ENCODE measurements at places on chromosomes 3 and 15.

DNA sequence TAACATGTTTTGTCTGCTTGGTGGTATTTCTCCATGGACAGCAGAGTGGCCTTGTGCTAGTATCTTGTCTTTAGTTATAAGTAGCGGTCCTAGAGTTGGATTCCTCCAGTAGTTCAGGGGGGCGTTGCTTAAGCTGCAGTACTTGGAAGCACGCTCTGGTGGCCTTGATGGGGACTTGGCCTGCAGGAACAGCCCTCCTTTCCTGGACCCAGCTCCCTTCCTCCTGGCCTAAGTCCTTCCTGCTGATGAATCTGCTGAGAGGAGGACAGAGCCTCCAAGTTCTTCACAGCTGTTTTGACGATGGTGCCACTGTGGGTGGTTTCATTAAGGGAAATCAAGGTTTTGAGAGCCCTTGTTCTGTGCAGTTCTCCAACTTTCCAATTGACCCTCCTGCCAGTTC is 38.6 kb upstream of the SEC22A start:
- no peak for DNase-seq

- no peak for DNase-seq
Observed at GRCh38 chr3:40864146-40864782, 335.0 kb upstream of the CTNNB1 start.

DNA sequence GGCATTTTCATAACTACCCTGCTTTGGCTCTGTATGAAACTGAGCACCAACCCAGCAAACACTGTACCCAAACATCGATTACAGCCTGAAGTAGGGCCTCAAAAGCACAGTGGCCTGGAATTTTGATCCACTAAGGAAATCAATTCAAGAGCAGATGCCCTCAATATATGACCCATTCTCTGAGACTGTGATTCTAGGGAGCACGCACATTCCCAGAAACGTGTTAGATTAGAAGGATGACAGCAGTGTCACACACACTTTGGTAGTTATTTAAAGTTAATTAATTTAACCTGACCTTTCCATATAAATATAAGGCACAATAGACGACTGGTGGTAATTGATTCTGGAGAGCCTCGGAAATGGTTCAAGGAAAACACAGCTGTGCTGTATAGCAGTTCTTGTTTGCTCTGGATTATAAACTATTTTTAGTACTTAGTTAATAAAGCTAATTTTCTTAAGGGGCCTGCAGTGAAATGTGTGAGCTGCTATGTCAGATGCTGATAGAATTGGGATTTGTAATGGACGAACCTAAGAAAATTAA is 126.3 kb upstream of the ZNF385D start:
- no peak for DNase-seq

DNA sequence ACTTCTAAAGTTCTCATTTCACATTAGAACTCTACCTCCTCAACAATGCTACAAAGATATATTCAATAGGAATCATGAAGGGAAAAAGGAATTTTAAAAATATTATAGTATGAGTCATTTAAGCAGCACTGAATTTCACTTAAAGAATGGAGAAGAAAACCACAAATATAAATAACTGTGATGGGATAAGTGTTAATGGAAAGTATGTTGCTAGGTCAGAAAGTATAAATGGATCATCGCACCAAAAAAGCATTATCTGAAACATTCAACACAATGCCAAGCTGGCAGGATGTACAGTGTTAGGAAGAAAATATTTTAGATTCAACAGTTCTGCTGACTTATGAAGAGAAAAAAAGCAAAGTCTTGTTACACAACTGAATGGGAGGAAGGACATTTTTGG is 101.4 kb downstream of the TFG start:
- DNase-seq, result no peak

- no peak for DNase-seq
Observed at GRCh38 chr3:143672396-143673165, 175.7 kb downstream of the SLC9A9 start.

All from left ventricle myocardium superior (tissue), 1 donor.